ENCODE measurements at places on chromosomes 1 and 21.

DNA sequence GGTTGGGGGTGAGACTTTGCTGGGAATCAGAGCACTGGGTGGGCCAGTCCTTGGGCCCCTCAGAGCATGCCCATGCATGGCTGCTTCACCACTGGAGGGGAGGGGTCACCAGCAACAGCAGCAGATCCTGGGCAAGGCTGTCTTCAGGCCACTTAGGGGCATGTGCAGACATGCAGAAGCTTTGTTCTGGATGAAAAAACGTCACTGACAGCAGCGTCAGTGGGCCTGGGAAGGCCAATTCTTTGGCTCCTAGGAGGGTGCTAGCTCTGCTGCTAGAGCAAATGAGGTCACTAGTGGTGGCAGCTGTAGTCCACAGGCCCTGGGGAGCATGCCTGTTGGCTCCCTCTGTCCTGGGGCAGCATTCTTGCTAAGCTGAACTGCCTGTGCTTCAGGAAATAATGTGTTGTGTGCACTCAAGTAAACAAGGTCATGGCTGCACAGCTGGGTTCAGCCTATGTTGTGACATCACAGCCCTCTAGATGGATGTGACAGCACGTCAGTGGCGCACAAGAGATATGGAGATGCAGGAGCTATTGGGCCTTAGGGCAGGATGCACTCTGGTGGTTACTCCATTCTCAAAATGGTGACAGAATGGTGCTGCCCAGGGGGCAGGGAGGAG, 27.0 kb downstream of the ZC3H11B start:
- no peak for DNase-seq

GRCh38 chr1:169860750-169861149, 32.9 kb downstream of the SCYL3 start:
- DNase-seq, result no peak

- no peak for DNase-seq
Measured at GRCh38 chr1:100699744-100700143, 19.8 kb upstream of the VCAM1 start.

DNA sequence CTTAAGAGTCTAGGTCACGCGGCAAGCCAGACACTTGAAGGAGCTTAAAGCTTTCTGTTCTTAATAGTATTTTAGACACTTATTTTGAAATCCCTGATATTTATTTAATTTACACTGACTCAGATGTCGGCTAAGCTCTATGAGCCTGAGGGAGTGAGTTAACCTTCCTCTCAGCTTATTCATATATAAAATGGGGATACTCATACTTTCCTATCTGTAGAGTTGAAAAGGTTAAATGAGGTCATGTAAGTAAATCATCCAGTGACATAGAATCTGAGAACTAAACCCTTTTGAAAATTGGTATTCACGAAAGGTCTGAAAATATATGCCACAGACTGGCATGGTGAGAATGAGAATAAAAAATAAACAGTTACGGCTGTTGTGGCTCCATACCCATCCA, 1.4 kb upstream of the GPR161 start:
- no peak for DNase-seq

DNA sequence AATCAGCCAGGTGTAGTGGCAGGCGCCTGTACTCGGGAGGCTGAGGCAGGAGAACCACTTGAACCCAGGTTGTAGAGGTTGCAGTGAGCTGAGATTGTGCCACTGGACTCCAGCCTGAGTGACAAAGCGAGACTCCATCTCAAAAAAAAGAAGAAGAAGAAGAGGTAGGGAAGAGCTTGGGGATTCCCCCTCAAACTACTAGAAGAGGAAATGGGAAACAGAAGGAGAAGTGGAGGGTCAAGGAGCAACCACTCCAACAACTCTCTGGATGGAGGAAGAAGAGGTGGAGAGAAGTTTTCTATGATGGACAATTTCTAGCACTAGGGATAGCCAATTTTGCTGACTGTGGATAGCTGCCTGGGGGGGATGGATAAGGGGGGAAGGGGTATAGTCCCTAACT, 14.9 kb upstream of the SLAMF9 start:
- no peak for DNase-seq

DNA sequence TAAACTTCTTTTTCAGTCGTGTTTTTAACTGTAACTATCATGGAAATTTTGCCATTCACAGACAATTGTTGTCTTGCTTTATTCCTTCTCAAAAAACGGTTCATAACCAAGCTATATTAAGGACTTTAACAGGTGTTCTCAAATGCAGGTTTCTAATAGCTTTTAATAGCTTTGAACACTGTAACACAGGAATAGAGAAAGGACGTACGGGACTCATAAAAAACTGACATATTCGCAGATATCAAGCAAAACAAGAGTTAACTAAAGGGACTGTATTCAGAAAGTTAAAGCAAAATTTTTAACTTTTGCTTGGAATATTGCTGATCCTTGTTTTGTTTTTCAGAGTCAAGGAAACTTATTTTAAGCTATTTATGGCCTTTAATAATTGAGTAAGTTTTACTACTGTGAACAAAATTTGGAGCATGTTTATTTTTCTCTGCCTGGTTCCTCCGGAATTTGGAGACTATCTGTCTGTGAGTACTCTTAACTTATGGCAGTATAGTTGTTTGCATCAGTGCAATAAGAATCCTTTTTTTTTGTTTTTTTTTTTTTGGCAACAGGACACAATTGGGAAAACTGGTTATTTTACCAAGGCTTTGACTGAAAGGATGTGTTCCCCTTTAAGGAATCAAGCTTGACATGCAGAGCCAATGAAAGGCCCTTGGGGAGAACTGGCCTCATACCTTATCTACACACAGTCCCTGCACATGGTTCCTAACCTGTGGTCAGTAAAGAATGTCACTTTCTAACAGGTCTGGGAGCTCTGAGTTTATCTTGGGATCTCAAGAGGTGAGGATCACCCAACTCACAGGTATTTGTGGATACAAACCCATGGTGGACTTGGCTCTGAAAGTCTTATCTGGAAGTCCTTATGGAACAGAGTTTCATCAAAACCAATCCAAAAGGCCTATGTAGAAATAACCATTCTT, 5.8 kb upstream of the CD46 start:
- DNase-seq, result no peak

GRCh38 chr21:41521489-41522027, 13.6 kb upstream of the TMPRSS2 start:
- no peak for DNase-seq

DNA sequence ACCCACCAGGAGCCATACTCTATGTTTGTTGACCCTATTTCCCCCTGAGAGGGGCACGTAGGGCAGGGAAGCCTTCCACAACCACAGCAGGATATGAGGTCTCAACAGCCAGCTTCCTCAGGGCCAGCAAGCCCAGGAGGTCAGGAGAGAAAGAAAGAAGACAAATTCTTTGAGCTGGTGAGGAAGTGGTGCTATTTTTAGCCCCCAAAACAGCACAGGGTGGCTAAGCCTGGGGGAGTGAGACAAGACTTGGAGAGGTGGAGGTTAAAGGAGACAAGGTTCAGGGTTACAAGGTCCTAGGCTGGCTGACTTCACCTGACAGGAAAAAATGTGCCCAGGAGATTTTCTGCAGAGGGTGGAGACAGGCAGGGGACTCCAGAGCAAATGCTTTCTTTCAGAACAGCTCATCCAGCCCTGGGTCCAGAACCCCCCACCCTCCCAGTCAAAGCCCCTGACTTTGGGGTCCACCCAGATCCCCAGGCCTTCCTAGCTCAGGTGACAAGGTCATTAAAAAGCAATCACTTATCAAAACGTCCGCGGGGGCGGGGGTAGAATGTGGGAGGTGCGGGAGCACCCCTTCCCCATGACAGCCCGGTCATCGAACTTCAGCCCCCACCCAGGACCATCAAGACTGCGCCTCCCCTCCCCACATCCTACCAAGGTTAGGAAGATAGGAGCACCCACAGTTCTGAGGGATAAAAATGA, 1.3 kb downstream of the SV2A start:
- DNase-seq, result no peak

DNA sequence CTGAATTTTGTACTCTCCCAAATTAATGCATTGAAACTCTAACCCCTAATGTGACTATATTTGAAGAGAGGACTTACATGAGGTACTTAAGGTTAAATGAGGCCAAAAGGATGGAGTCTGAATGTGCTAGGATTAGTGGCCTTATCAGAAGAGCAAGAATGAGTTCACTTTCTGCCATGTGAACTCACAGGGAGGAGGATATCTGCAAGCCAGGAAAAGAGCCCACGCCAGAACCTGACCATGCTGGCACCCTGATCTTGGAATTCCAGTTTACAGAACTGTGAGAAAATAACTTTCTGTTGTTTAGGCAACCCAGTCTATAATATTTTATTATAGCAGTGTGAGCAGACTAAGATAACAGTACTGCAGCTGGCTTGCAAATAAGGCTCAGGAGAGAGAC, 12.2 kb upstream of the FASLG start:
- no peak for DNase-seq
